ENCODE measurements at places on chromosomes 4 and X.

GRCh38 chr4:57318703-57319102, 208.5 kb upstream of the IGFBP7 start:
- no peak for DNase-seq

DNA sequence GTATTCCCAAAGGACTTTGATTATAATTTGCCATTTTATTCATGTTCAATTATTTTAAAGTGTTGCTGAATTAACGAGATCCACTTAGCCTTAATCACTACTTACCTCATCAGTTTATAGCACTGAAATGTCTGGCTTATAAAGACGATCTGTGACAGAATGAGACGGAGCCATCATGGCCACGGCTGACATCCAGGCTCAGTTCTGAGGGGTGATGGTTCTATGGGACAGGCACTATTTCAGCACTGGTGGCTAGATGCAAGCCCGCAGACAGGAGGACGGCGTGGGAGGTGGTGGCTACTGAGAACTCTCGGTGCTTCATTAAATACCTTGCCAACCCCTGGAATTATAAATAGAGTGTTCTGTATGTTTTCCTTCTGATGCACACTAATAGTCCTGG, 1084.2 kb upstream of the TENM3 start:
- no peak for DNase-seq

- peak; percentile 47 for DNase-seq
Measured at GRCh38 chr4:78058591-78059523, 1.7 kb downstream of the FRAS1 start.

- no peak for DNase-seq
Measured at GRCh38 chr4:182881914-182882313, 35.3 kb downstream of the DCTD start.

DNA sequence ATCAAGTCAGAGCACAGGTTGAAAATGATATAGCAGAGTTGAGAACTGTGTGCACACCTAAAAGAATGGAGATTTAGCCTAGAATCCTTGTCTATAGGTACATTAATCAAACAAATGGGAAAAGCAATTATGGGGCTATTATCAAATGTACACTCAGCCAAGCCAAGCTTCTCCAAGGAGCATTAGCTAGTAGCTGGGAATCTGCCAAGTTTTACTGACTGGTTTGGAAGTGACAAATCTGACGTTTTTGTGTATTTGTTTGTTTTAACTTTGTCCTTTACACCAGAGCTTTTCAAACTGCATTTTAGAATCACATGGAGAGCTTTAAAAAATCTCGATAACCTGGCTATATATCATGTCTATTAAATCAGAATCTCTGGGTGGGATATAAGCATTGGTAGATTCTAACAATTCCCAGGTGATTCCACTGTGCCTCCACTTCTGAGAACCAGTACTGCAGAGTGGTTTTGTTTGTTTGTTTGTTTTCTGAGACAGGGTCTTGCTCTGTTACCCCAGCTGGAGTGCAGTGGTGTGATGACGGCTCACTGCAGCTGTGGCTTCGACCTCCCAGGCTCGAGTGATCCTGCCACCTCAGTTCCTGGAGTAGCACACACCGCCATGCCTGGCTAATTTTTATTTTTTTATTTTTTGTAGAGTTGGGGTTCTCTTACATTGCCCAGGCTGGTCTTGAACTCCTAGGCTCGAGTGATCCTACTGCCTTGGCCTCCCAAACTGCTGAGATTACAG, 279.8 kb downstream of the UNC5C start:
- DNase-seq: no peak

Measured in fibroblast of skin of abdomen (primary cell).